Caki2 (cell line): ENCODE measurements at places on chromosomes 16 and 17. TPM values are rescaled to one million over a fixed set of nuclear protein-coding genes. Genes with fewer than 3 reads are reported as not detected.

DNA sequence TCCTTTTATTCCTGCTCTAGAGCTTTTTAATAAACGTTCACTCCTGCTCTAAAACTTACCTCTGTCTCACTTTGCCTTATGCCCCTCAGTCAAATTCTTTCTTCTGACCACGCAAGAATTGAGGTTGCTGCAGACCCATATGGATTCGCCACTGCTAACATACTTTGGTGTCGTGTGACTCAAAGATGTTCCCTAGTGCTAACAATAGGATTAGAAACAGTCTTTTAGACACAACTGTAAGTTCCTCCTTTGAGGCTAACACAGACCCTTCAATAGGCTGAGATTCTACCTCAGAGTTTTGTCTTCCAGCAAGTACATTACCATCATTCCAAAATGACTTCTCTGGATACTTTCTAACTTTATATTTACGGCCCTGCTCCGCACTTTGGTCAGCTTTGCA, 149.5 kb upstream of the COX10 start:
- no peak for DNase-seq

DNA sequence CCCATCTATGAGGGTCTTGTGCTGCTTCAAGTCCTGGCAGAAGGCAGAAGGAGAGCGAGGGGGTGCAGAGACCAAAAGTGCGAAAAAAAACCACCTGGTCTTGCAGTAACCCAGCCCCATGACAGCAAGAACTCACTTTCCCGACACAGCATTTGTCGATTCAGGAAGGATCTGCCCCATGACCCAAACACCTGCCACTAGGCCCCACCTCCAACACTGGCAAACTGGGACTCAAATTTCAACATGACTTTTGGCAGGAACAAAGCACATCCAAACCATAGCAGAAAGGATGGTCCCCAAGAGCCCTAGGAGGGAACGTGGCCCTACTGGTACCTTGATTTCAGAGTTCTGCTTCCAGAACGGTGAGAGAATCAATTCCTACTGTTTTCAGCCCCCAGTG, 34.7 kb upstream of the KLHDC4 start:
- DNase-seq, result no peak

- DNase-seq, result peak; percentile 67
These were observed 8.8 kb upstream of the CEP112 start for GRCh38 chr17:66200685-66201092.

DNA sequence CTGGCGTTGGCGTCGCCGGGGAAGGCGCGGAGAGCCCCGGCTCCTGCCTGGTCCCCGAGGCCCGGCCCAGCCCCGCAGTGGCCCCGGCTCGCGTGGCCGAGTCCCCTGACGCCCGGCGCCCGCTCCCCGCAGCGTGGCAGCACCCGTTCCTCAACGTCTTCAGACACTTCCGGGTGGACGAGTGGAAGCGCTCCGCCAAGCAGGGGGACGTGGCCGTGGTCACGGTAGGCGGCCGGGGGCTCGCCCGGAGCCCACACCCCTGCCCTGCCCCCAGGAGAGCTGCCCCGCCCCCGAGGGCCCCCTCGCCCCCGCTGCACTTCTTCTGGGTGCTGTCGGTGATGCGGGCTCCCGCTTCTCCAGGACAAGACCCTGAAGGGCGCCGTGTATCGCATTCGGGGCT, 466 bp downstream of the WDR90 start:
- DNase-seq, result no peak

- DNase-seq, result no peak
These were observed 40.9 kb upstream of the KCNJ16 start for GRCh38 chr17:70034158-70034557.

- DNase-seq, result no peak
These were observed 72.5 kb upstream of the PLCG2 start for GRCh38 chr16:81706327-81707295.

- DNase-seq, result peak; percentile 55
These were observed 214.2 kb downstream of the STX8 start for GRCh38 chr17:9361188-9361955.

DNA sequence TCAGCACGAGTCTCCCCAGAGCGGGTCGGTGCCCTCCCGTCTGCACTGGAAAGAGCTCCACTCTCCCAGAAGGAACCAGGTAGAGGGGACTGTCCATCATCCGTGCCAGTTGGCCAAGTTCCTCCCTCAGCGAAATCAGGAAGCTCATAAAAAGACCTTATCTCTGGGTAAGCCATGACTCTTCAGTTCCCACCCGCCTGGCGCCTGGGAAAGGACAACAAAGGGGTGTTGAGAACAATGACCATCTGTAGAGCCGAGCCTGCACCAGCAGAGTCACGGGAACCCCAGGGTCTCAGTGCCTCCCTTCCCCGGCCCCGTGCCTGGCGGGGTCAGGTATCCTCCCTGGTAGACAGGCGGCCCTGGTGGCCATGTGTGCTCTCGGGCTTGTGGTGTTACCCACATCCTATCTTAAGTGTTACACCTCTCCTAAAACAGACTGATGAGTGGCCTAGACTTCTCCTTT, 190.7 kb downstream of the AXIN2 start:
- no peak for DNase-seq

GRCh38 chr16:507996-508395, 19.5 kb upstream of the CAPN15 start:
- no peak for DNase-seq

GRCh38 chr16:58459344-58460218, 40.4 kb upstream of the NDRG4 start:
- peak; percentile 91 for DNase-seq

- DNase-seq, result no peak
These were observed 39.7 kb downstream of the ERCC4 start for GRCh38 chr16:13959626-13960025.

GRCh38 chr17:78044280-78044835, 84.2 kb downstream of the TMC6 start:
- no peak for DNase-seq

DNA sequence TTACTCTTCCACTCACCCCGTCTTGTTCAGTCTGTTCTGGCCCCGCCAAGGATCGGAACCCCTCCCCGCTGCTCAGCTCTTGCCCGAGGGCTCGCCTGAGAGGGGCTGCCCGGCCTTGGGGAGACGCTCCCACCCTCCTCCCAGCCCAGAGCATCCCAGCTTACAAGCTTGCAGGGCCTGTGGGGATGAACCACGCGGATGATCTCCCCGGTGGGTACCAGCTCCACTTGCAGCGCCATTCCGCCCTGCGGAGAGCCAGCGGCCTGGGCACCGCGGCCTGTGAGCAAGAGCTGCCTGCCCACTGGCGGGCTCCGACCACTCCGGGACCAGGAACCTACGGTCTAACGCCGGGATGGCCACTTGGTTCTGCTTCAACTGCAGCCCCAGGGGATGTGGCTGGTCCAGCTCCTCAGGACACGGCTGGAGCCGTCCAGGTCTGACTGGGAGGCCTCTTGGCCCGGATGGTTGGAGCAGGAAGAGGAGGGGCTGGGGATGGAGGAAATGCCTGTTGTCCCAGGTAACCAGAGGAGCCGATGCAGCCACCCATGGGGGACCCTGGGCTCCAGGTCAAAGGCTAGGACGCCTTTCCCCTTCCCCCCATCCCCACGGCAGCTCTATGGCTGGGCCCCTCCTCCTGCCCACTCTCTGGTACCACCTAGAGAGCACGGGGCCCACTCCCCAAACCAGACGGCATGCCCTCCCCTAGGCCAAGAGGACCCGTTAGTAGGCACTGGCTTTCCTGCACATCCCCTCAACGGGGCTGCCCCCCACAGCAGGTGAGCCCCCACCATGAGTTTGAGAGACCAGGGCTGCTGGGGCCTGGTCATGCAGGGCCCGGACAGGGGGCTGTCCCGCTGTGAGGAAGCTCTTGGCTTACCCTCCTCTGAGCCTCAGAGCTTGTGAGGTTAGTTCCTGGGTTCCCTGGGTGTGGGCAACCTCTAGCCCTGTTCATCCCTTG, at the start of gene MYO1C:
Gene MYO1C (minus strand): TSS at position 438 of the 958 bp plus-strand sequence. CDS start 199 bp downstream, at position 239.
- no peak for DNase-seq

GRCh38 chr16:88473666-88474534, 20.8 kb downstream of the ZFPM1 start:
- no peak for DNase-seq

GRCh38 chr17:59652119-59652518, 32.4 kb downstream of the CLTC start:
- no peak for DNase-seq

DNA sequence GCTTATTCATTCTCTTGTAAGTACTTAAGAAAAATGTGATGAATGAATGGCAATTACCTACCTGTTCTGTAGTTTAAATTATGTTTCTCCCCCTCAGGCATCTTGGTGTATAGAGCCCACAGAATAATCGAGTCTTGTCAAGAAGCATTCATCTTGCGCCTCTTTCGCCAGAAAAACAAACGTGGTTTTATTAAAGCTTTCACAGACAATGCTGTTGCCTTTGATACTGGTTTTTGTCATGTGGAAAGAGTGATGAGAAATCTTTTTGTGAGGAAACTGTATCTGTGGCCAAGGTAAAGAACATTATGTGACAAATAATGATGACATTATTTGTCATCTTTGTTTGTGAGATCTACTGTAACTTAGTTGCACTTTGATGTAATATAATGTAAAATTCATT, 6.5 kb downstream of the ERCC4 start:
- DNase-seq, result peak; percentile 12

DNA sequence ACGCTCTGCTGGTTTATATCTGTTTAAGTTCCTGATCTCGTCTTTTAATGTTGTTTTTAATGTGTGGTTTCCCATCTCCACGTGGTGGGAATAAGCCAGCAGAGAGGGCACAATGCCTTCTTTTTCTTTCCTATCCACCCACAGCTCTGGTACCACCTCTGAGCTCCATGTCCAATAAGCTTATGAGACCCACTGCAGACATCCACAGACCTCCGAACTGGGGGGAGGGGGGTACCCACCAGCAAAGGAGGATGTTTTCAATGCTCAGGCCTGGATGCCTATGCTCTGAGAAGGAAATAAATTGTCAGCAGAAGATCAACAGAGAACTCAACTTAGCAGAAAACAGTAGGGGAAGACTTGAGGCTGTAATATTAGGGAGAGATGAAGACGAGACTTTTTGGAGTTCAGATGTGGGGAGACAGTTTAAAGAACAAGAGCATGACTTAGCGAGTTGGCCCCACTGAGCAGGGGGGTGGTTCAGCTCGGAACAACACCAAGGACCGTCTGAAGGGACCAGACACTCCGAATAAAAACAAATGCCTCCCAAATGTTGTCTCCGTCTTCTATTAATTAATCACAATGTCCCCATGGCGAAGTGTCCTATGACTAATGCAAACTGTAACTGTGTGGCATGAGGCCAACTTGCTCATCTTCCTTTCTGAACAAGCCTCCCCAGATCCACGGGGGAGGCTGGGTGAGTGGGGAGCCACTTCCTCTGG, 62.7 kb downstream of the GAS7 start:
- DNase-seq, result no peak

The HOXB5 gene
- not detected in 2 replicates for total RNA-seq

The TNFRSF17 gene
- total RNA-seq, result not detected in 2 replicates

The STX1B gene
- total RNA-seq, result 0.46 TPM in 1 of 2 replicates, not detected in the other

The KRT31 gene
- not detected in 2 replicates for total RNA-seq

The TMEM100 gene
- total RNA-seq, result not detected in 2 replicates

The IGSF6 gene
- total RNA-seq, result not detected in 2 replicates

The CPNE7 gene
- total RNA-seq, result 9.4 and 15.9 TPM in 2 replicates

The NPIPA2 gene
- 0.74 TPM in 1 of 2 replicates, not detected in the other for total RNA-seq

The NOTUM gene
- not detected in 2 replicates for total RNA-seq

The SHISA6 gene
- not detected in 2 replicates for total RNA-seq

The TP53TG3D gene
- not detected in 2 replicates for total RNA-seq

The DOC2A gene
- total RNA-seq, result 1.2 and 1.7 TPM in 2 replicates

The KRT222 gene
- total RNA-seq, result 3.1 and 6.8 TPM in 2 replicates

The OR2C1 gene
- total RNA-seq, result not detected in 2 replicates

The CD79B gene
- total RNA-seq, result not detected in 2 replicates
